ENCODE measurements at places on chromosomes 7 and 10.

DNA sequence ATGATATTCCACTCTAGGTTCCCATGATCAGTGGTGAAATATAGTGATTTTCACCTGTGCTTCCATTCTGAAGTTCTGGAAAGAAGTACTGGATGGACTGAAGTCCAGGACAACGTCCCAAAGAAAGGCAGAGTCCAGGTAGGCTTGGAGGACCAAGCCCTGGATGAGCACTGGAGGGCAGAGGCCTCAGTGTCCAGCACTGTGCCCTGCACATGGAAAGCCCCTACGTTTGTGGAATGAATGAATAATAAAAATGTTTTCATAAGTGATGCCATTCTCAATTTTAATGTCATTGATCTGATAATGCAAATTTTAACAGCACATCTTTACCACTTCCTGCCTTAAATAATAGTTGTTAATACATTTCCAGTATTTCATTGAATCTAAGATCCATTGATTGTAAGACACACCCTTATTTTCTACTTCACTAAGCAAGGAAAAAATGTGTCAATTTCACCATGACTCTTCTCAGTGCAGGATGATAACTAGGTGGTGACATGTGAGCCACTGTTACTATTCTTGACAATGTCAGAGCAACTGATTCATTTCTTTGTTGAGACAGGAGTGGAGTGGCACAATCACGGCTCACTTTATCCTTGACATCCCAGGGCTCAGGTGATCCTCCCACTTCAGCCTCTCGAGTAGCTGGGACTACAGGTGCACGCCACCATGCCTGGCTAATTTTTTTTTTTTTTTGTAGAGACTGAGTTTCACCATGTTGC, 35.2 kb downstream of the ZNF783 start:
- no peak for DNase-seq

DNA sequence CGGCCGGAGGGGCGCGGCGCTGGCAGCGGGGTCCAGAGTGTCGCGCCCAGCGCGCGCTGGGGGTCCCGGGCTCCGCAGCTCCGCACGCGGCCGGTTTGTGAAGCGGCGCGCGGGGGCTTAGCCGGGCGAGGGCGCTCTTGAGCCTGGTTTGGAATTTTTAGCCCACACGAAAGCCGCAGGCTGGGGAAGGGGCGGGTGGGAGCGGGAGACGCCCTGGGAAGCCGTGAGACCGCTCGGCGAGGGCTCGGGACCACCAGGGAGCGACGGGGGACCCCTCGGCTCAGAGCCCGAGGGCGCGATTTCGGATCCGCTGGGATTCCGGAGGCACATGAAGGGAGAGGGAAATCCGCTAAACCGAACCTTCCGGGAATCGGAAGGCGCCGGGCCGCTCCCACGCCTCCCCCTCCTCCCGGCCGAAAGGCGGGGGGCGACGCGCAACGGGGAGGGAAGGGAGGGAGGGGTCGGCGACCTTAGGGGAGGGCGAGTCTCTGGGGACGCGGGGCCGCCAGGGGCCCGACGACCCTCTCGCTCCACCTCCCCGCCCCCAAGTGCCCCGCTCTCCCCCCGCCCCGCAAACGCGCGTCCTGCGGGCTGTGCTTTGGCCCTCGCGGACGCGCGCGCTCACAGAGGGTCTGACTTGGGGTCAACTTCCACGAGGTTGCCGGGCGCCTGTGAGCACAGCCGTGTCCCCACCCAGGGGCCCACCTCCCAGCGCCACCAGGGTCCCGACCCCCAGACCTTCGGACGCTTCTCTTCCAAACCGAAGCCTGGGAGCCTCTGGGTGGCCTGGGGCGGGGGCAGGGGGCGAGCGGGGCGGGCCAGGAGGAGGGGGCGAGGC, 5.1 kb upstream of the ELFN1 start:
- DNase-seq: peak; percentile 36

DNA sequence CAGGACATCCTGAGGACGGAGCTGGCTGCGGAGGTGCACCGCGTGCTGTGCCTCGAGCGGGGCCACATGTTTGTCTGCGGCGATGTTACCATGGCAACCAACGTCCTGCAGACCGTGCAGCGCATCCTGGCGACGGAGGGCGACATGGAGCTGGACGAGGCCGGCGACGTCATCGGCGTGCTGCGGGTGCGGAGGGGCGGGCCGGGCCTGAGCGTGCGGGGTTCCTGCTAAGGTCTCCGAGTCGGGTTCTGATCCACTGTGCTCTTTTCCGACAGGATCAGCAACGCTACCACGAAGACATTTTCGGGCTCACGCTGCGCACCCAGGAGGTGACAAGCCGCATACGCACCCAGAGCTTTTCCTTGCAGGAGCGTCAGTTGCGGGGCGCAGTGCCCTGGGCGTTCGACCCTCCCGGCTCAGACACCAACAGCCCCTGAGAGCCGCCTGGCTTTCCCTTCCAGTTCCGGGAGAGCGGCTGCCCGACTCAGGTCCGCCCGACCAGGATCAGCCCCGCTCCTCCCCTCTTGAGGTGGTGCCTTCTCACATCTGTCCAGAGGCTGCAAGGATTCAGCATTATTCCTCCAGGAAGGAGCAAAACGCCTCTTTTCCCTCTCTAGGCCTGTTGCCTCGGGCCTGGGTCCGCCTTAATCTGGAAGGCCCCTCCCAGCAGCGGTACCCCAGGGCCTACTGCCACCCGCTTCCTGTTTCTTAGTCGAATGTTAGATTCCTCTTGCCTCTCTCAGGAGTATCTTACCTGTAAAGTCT, 10.4 kb downstream of the ATG9B start:
- peak; percentile 76 for DNase-seq

DNA sequence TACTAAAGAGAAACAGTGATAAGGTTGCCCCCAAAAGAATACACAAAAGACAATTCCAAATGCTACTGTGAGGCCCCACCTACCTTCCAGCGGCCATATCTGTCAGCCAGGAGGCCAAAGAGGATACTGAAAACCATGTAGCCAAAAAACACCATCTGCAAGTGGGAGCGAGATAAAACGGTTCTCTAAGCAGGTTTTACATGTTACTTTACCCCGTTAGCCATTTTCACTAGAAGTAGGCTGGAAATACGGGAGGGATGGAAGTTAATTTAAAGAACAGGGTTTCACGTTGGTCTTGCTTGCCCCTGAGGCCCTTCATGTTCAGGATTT, 38.2 kb downstream of the SVOPL start:
- no peak for DNase-seq
